NCI-H1417 (cell line): ENCODE measurements at places on chromosomes 7 and 10.
A peak's percentile ranks its signal among the peaks of the same experiment; 100 is the strongest.

- DNase-seq = no peak
Measured at GRCh38 chr7:98996150-98996552, 117.8 kb downstream of the TRRAP start.

- no peak for DNase-seq
Measured at GRCh38 chr10:61786728-61787127, 114.8 kb upstream of the ARID5B start.

- DNase-seq = no peak
Measured at GRCh38 chr10:29084681-29085307, 204.1 kb upstream of the LYZL1 start.

- no peak for DNase-seq
Measured at GRCh38 chr10:69089638-69090599, 2.0 kb downstream of the SRGN start.

DNA sequence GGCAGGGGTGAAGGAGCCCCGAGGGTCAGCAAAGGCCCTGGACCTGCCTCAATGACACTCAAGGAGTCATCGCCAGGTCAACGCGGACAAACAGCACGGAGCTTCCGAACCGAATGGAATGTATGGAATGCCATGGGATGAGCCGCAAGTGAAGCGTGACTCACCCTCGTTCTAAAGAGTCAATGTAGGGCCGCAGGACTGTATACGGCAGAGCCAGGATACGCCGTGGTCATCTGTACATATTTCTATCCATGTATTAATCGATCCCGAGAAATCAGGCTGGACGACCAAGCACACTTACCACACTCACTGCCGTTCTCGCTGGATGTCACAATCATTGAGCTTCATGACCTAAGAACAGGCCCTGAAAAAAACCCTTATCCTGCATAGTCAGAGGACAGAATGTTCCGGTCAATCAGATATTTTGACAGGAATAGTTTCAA is 4.3 kb downstream of the SNX8 start:
- DNase-seq = no peak

GRCh38 chr7:2115760-2116447 is 116.8 kb downstream of the MAD1L1 start:
- peak; percentile 61 for DNase-seq

DNA sequence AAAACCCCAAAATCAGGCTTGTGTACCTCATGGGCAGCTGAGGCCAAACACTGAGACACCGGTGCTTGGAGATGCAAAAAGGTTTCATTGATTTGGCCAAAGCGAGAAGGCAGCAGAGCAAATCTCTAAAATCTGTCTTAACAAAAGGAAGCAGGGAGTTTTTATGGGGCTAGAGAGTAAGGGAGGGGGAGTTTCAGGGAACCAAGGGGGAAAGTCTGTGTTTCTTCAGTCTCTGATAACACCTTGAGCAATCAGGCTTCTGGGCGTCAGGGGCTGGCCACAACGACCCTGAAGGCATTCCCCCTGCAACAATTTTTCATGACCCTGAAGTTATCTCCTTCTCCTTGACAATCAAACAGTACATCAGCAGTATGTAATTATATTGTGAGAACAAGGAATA is 2.7 kb upstream of the ZNF786 start:
- no peak for DNase-seq

- no peak for DNase-seq
Measured at GRCh38 chr10:92857904-92858514, 9.7 kb downstream of the EXOC6 start.

GRCh38 chr7:36604806-36605205 is 119.5 kb downstream of the AOAH start:
- no peak for DNase-seq

GRCh38 chr10:26857991-26858706 is 2.6 kb downstream of the ABI1 start:
- no peak for DNase-seq

- no peak for DNase-seq
Measured at GRCh38 chr10:79103129-79103528, 34.4 kb downstream of the ZMIZ1 start.

GRCh38 chr10:112677689-112678088 is 230.7 kb downstream of the VTI1A start:
- DNase-seq = no peak

DNA sequence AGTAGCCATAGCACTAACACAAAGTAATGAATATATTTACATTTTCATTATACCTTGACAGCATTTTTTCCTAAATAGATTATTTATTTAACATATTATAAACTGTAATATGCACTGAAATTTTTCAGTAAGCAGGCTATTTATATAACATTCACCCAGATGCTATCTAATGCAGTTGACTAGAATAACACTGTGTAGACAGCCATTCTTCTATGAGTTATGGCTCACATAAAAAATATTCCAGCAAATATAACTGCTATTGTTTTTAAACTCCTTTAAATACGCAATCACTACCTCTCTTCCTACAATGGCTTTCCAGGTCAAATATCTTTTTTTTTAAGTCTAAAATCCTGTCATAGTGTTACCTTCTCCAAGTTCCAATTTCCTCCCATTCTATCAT is 21.6 kb downstream of the TPK1 start:
- DNase-seq = no peak

- DNase-seq = peak; percentile 86
Measured at GRCh38 chr7:1725199-1725690, 55.2 kb downstream of the ELFN1 start.

DNA sequence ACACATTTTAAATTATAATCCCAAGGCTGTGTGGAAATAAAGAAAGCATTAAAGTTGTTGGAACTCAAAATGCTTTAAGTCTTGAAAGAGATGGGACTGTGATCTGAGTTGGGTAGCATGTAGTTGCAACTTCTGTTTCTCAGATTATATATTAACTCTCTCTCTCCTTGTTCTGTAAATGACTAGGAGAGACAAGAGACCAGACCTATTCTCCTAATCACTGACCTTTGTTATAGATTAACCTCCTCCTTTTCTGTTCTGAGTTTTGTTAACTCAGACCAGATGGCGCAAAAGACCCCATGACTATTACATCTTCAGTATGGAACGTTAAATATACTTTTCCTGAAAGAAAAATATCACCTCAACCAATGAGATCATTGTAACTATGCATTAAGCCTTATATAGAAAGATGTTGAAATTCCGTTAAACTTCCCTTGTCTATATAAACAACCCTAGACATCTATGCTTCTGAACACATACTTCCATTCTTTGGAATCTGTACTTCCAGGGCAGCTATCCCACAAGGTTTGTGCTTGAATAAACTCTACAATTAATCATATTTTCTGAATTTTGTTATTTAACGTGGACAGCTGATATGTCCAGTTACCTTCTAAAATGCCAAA is 143.5 kb upstream of the TRIM24 start:
- no peak for DNase-seq

DNA sequence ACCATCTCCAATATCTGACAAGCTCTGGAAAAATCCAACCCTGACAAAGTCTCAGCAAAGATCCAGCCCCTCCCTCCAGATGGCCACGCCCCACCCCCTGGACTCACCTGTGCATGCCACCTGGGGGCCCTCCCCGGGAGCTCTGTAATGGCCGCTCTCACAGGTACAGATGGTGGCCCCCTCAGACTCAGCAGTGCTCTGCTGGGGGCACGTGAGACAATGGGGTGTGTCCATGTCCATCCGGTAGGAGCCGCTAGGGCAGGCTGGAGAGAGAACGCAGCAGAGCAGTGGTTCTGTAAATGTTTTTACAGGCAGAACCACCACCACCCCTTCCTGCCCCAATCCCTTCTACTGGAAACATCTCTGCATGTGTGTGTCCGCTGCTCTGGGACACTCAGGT is 9.5 kb downstream of the EPHA1 start:
- no peak for DNase-seq

GRCh38 chr10:22230158-22230833 is 12.5 kb upstream of the EBLN1 start:
- peak; percentile 82 for DNase-seq

GRCh38 chr7:130013241-130013640 is 37.9 kb downstream of the ZC3HC1 start:
- DNase-seq = no peak

GRCh38 chr7:50304129-50304910 is at the start of gene IKZF1:
Gene IKZF1 (plus strand): TSS chr7:50304716. CDS start chr7:50319062, 14,346 bp downstream.
- no peak for DNase-seq

DNA sequence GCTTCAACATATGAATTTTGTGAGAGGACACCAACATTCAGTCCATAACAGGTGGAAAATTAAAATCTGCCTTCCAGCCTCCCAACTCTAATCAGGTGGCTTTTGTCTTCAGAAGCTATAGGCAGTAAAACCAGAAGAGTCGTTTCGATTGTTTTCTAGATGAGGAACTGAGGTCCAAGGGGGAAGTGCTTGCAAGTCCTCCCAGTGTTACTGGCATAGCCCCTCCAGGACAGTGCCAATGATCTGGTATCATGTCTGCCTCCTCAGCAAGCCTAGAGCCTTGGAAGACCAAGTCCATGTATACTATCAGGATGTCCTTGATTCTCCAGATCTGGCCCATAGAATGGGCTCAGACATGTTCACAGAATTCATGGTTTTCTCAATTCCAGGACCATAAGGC is 16.9 kb downstream of the CYP26A1 start:
- no peak for DNase-seq

DNA sequence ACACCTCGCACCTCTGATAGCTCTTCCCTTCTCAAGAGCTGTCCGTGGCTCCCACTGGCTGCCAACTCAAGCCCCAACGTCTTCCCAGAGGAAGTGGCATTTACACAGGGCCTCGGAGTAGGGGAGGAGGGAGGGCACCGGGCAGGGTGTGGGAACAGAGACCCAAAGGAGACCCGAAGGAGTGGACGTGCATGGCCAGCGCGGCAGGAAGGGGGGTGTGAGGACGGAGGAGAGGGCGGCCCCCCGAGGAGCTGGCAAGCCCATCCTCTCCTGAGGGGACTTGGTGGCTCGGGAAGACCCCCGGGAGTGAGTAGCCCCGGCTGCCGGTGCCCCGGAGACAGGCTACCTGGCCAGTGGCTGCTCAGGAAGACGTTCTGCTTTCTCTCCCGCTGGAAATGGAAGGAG is 85.9 kb downstream of the FOXL3 start:
- no peak for DNase-seq

- DNase-seq = peak; percentile 74
Measured at GRCh38 chr7:127831318-127832219, 179.6 kb downstream of the SND1 start.

DNA sequence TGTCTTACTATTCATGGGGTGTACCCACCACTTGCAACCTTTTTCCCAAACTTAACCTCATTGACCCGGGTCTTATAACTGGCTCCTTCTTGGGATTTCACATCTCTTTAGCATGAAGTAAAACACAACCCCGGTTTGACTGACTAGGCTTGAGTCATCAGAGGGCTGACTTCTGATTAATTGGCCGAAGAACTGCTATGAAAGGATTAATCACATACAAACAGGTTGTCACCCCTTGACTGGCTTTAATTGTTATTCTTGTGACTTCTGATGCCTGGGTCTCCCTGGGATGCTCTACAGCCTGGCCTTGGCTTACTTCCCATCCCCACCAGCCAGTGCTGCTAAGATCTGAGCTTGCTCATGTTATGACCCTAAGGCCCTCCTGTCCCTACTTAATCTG is 8.8 kb upstream of the CRPPA start:
- DNase-seq = no peak

GRCh38 chr7:2273866-2274265 is 31.8 kb downstream of the NUDT1 start:
- no peak for DNase-seq

DNA sequence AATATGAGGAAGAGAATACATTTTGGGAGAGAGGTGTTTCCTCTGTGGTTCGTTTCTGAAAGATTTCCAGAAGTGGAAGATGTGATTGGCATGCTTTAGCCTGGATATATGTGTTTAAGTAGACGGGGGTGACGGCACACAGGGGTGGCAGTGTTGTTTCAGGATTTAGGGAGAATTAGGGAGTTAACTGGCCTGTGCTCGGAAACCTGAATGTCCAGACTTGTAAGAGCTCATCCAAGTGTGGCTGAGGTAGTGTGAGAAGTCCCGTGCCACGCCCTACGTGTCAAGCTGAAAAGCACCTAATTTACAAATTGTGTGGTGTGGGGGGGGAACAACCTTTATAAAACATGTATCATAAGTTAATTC is 1.1 kb downstream of the RALA start:
- peak; percentile 62 for DNase-seq

DNA sequence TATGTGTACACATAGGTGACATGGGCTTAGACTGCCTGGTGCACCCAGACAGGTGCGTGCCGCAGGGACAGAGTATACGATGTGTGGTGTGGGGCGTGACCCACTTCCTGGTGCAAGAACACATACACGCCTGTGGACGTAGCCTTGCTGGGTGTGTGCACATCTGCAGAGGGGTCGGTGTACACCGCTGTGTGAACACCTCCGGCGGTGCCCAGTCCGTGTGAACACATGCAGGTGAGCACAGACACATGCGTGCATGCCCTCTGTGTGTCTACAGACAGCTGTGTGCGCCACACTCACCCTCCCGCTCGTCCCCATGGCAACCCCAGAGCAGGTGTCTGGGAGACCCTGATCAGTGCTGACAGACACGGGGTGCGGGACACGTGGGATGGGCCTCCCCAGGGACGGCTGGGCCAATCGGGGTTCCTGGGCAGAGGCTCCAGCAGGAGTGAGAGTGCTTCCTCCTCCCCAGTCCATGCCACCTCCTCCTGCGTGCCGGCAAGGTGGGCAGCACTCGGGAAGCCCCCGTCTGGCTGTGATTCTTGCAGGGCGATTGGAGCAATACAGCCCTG is 23.4 kb downstream of the ELFN1 start:
- peak; percentile 75 for DNase-seq
